ENCODE measurements at places on chromosomes 13 and 19. TPM values are rescaled to one million over a fixed set of nuclear protein-coding genes. Genes with fewer than 3 reads are reported as not detected.

The SYCN gene
- not detected for total RNA-seq

The BRCA2 gene
- total RNA-seq, result 21.3 TPM

The KCNK6 gene
- total RNA-seq, result 4.7 TPM

The KLHL1 gene
- total RNA-seq, result not detected

The AP1M2 gene
- total RNA-seq, result not detected

The ZNF565 gene
- total RNA-seq, result 2.2 TPM

The ZNF414 gene
- 24.1 TPM for total RNA-seq

The MISP gene
- not detected for total RNA-seq

The NLRP4 gene
- total RNA-seq, result not detected

The ZNF460 gene
- total RNA-seq, result 61.4 TPM

The ZNF813 gene
- total RNA-seq, result 5.6 TPM

The IL11 gene
- total RNA-seq, result not detected

The ADGRL1 gene
- 13.5 TPM for total RNA-seq

The ZNF91 gene
- 33.7 TPM for total RNA-seq

The CLDND2 gene
- total RNA-seq, result 0.72 TPM

The ELSPBP1 gene
- total RNA-seq, result not detected

The ZNF490 gene
- total RNA-seq, result 5.0 TPM

The LRRC4B gene
- not detected for total RNA-seq

The CLEC4M gene
- not detected for total RNA-seq

The YJEFN3 gene
- 6.5 TPM for total RNA-seq

The ZNF699 gene
- 4.6 TPM for total RNA-seq

The C19orf18 gene
- total RNA-seq, result 0.31 TPM

The BAX gene
- total RNA-seq, result 267 TPM

The CNMD gene
- total RNA-seq, result not detected

The FKBP8 gene
- total RNA-seq, result 163 TPM

The ALOX5AP gene
- total RNA-seq, result 21.3 TPM

The CARS2 gene
- total RNA-seq, result 44.2 TPM

The CRX gene
- total RNA-seq, result not detected

The ICAM5 gene
- total RNA-seq, result 0.72 TPM

The MAST1 gene
- 1.5 TPM for total RNA-seq

The SBK3 gene
- not detected for total RNA-seq

The PLK5 gene
- total RNA-seq, result not detected

The DMPK gene
- 6.1 TPM for total RNA-seq

The ONECUT3 gene
- total RNA-seq, result not detected

The TARM1 gene
- not detected for total RNA-seq

The ZNF726 gene
- 22.3 TPM for total RNA-seq

The TMIGD2 gene
- 21.2 TPM for total RNA-seq

The ACP4 gene
- total RNA-seq, result not detected

The MBD3L3 gene
- not detected for total RNA-seq

The ZNF573 gene
- total RNA-seq, result 7.3 TPM

All from activated naive CD4-positive, alpha-beta T cell treated with anti-CD3 and anti-CD28 coated beads for 36 hours (primary cell).